Stimulated activated CD8-positive, alpha-beta memory T cell treated with anti-CD3 and anti-CD28 coated beads, Interleukin-4, amount 100 ng/mL, for 1 hour (primary cell): ENCODE measurements at places on chromosomes 6 and 20.

- DNase-seq = no peak
These were observed 34.4 kb upstream of the RNF217 start for GRCh38 chr6:124927806-124928205.

DNA sequence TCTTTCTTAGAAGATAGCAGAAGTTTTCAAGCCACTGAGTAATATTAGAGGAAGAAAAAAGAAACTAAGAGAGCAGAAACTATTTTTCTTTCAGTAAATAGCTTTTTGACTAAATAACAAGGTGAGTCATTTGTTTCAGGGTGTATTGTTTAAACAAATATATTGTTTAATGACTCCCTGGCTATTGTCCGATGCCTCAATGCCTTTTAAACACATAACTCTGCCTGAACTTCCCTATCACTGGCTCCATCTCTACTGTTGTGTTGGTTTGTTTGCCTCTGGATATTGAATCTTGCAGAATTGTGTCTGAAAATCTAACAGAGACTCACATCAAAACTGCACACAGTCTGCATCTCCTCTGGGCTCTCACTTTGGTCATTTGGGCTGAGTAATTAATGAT lies 19.6 kb upstream of the CLIC5 start:
- no peak for DNase-seq

DNA sequence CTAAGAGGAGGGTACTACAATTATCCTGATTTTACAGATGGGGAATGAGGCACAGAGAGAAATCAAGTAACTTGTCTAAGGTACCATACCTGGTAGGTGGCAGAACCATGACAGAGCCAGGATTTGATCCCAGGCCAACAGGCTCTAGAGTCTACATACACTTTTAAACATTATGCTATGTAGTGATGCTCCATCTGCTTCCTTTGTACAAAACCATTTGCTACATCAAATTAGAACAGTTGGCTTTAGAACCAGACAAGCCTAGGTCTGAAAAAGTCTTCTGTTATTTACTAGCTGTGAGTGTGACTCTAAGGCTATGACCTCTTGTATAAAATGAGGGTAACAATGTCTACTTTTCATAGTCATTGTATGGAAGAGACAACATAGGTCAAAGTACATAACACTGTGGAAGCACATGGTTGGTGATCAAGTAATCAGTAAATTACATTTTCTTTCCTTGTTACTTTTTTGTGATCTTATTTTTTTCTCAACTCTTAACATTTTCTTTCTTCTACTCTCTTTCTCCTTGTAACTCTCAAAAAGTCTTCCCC lies 122.1 kb downstream of the PDSS2 start:
- DNase-seq = no peak

- no peak for DNase-seq
These were observed 574.1 kb downstream of the HAO1 start for GRCh38 chr20:7366189-7366588.

- no peak for DNase-seq
These were observed 2.6 kb upstream of the NOTCH4 start for GRCh38 chr6:32226434-32226833.
